Osteoblast (primary cell): ENCODE measurements at places on chromosomes 12 and 14. TPM values are rescaled to one million over a fixed set of nuclear protein-coding genes. Genes with fewer than 3 reads are reported as not detected.

TMCC3 gene
- total RNA-seq = under 0.01 and 0.36 TPM in 2 replicates

LMO3 gene
- 3.2 and 3.3 TPM in 2 replicates for total RNA-seq

CFL2 gene
- 114 TPM in 2 replicates for total RNA-seq

MYF6 gene
- not detected in 2 replicates for total RNA-seq

KRT78 gene
- total RNA-seq = not detected in 2 replicates

SPTB gene
- under 0.01 TPM in 1 of 2 replicates, not detected in the other for total RNA-seq

DNA sequence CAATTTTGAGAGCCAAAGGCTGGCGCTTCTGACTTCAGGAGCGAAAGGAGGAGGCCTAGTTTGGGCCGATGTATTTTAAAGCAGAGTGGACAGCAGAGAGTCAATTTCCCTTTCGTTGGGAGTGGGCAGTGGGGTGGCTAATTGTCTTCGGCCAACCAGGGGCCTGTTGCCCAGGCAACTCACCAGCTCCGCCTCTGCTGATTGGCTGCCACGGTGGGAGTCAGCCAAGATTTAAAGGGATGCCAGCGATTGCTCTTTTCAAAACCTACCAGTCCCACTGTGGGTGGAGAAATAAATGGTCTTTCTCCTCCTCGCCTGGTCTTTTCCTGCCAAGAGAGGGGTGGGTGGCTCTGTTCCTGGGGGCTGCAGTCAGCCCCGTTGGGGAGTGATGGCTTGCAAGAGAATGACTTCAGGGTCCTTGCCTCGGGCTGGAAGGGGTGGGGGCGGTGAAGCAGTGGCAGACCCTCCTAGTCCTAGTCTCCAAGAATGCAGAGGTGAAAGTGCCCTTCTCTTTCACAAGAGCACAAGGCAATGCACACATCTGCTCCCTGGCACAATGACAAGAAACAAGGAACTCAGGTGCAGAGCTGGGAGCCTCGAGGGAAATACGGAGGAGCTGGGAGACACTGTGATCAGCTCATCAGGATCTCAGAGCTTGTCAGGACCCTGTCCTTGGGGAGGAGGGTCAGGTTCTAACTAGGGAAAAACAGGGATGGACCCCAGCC, 37.7 kb downstream of the RASAL1 start:
- peak; percentile 83 for DNase-seq

- DNase-seq = peak; percentile 98
Observed at GRCh38 chr14:105537580-105538474, 11.4 kb downstream of the TMEM121 start.

DNA sequence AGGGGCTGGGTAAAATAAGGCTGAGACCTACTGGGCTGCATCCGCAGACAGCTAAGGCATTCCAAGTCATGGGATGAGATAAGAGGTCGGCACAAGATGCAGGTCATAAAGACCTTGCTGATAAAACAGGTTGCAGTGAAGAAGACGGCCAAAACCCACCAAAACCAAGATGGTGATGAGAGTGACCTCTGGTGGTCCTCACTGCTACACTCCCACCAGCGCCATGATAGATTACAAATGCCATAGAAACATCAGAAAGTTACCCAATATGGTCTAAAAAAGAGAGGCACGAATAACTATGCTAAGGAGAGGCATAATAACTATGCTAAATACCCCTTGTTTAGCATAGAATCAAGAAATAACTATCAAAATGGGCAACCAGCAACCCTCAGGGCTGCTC, 46.2 kb upstream of the MAP3K9 start:
- DNase-seq = no peak

- no peak for DNase-seq
Observed at GRCh38 chr14:45811155-45811554, 558.2 kb upstream of the MIS18BP1 start.
